Epithelial cell of proximal tubule (primary cell): ENCODE measurements at places on chromosomes 13 and 19. TPM values are rescaled to one million over a fixed set of nuclear protein-coding genes. Genes with fewer than 3 reads are reported as not detected.
A peak's percentile ranks its signal among the peaks of the same experiment; 100 is the strongest.

DNA sequence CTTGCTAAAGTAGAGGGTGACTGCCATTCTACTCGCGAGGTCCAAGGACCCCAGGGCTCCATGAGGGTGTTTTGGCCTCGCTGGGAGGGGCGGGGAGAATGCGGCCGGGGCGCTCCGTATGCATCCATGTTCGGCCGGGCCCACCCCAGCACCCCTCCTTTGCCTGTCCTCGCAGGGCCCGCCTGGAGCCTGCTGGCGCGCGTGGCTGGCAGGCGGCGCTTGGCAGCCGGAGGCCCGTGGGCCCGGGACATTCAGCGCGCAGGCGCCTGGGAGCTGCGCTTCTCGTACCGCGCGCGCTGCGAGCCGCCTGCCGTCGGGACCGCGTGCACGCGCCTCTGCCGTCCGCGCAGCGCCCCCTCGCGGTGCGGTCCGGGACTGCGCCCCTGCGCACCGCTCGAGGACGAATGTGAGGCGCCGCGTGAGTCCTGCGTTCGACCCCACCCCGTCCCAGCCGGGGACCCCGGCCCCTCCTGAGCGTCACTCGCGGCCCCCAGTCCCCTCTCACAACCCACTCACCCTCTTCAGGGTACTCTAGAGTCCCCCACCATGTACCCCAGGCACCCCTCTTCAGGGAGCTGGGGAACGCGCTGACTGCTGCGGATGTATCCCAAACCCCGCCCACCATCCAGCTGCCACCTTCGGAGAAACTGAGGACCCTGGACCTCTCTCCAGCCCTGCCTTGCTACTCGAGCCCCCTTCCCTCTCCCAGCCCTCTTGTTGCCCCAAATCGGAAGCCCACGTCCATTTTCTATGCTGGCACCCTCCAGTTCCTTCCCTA lies 4.1 kb downstream of the DLL3 start:
- DNase-seq, result no peak

DNA sequence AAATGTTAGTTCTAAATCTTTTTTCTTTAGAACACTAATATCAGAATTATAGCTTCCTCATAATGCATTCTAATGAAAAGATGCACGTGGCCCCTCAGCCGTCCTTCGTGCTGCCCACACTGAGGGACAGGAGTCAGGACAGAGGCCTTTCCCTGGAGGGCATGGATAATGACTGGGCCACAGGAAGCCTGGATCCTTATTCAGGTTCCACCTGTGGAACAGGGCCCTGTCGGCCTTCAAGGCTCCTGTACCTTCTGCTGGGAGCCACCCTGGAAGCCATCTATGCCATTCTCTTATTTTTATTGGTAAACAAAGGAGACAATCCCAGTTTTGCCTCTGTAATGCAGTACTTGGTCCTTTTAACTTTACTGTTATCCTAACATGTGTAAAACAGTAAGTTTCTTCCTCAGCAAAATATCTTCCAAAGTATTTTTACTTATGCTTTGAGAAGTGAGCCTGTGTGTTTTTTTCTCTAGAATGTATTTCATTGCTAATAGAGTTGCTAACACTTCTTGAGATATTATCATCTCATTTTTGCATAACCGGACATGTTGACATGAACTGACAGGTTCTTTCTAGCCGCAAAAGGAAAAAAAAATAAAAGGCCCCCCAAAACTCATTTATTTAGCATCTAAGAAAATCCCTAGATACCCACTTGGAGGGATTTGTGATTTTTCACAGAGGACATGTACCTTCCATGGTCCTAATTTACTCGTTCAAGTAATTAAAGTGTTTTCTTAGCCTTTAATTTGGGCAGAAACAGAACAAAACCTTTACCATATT lies 6.0 kb downstream of the GPR183 start:
- no peak for DNase-seq

GRCh38 chr13:62997038-62997599 lies 1581.5 kb upstream of the PCDH20 start:
- no peak for DNase-seq

DNA sequence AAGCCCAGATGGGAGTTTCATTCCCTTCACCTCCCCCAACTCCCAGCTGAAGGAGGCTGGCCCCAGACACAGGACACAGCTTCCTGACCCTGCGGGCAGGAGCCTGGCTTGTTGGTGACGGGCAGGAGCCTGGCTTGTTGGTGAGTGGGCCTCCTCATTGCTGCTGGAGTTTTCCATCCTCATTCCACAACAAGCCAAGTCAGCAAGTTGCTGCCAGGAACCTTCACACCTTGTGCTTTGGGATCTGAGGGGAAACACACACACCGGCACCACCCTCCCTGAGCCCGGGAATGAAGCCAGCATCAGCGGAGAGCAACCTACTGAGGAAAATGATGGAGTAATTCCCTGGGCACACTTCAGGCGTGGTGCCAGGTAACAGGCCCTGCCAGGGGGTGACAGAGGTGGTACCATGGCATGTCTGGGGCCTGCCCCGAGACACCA lies 74.9 kb downstream of the ALOX5AP start:
- no peak for DNase-seq

- DNase-seq, result no peak
Observed at GRCh38 chr13:75761369-75761768, 125.2 kb downstream of the LMO7 start.

GRCh38 chr13:45540864-45541263 lies 74.7 kb downstream of the ERICH6B start:
- no peak for DNase-seq

DNA sequence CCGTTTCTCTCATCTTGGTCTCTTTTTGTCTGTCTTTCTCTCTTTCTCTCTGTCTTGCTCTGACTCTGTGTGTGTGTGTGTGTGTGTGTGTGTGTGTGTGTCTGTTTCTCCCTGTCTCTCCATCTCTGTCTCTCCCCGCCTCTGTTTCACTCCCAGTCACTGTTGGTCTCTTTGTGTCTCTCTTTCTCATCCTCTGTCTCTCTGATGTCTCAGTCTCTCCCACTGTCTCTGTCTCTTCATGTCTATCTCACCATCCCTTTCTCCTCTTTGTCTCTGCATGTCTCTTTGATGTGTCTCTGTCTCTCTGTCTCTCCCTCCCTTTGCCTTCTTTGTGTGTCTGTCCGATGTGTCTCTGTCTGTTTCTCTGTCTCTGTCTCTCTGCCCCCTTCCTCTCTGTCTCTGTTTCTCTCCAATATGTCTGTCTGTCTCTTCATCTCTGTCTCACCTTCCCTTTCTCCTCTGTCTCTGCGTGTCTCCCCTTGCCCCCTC lies 2.5 kb downstream of the NFIC start:
- no peak for DNase-seq

DNA sequence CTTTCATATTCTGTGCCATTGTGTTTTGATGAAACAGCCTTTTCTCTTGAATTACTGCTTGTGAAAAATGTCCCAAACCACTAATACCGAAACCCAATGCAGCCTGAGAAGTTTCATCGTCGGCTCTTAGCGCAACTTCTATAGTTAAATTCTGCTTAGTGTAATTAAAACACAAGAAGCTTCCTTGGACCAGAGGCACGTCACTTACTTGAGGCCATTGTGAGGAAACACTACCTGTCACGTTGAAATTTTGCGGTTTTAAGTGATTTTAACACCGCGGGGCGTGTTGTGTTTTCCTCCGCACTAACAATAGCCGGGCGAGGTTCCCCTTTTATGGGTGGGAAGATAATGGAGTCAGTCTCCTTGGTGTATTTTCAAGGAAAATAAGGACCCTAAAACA lies 70.9 kb downstream of the GGACT start:
- DNase-seq, result no peak

DNA sequence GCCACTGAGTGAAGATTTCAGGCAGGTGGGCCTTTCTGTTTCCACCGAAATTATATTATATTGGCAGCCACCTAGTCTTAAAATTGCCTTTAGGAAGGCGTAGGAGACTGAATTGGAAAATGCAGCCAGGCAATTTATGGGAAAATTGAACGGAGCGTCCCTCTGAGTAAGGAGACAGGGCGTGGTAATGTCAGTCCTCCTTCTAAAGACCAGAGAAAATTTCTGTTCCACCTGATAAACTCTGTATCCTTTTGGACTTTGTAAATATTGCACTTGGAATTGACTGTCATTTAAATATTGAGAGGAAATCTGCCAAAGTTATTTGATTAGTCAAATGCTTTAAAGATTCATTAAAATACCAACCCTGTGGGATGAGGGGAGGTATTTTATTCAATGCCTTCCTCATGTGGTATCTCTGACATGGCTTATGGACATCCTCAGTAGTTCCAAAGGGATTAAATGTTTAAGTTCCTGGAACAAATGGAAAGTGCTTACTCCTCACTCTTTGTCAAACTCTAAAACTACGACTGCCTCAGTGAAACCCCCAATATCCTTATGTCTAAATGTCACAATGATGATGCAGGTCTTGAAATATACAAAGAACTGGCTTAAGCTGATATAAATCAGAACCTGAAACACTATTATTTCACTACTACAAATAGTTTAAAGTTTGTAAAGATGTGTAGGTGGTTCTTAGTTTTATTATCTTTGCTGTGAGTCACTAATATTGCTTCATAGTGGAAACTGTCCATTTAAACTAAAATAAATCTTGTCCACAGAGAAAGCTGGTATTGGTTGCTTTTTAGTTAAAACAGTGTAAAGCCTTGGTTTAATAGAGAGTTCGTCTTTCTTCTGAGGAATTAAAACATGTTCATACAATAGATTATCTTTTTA lies 203.2 kb downstream of the FGF14 start:
- DNase-seq, result no peak

DNA sequence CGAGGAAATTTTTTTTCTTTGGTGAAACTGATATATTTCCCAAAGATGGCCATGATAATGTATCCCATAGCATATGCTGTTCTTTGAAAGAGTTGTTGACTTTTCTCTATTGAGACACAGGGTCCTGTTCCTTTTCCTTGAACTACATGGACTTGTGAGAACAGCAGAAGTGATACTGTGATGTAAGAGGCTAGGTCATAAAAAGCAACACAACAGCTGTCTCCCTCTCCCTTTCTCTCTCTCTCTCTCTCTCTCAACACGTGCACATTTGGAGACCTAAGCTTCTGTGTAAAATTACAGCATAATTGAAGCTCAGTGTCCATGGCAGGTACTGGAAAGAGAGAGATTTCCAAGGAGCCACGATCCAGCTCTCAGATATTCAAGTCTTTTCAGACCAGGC lies 1712.4 kb downstream of the EFNB2 start:
- no peak for DNase-seq

DNA sequence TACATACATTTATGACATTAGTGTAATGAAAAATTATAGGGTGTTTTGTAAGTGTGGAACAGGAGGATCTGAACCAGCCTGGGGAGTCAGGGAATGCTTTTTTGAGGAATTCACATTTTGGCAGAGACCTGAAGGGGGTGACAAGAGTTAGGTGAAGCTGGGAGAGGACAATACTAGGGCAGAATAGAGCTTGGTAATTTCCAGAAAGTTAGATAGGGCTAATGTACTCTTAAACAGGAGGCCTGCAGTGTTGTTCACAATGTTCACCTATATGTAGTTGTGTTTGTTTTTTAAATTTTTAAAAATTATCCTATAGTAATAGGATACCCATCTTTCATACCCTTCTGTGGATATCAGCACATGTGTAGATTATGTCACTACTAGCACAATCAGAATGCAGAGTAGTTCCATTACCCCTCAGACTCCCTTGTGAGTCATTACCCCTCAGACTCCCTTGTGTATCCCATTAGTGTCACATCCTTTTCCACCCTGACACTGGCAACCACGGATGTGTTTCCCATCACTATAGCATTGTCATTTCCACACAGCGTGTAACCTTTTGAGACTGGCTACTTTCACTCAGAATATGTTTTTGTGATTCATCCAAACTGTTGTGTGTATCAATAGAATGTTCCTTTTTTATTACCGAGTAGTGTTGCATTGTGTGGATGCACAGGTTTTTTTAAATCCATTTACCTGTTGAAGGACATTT lies 43.1 kb downstream of the PCCA start:
- DNase-seq, result peak; percentile 81

- DNase-seq, result no peak
Observed at GRCh38 chr19:37987356-37988332, 80.6 kb downstream of the SIPA1L3 start.

- no peak for DNase-seq
Observed at GRCh38 chr19:3145909-3146676, 10.3 kb downstream of the GNA15 start.

GRCh38 chr19:765179-765738 lies 14.3 kb downstream of the MISP start:
- no peak for DNase-seq

DNA sequence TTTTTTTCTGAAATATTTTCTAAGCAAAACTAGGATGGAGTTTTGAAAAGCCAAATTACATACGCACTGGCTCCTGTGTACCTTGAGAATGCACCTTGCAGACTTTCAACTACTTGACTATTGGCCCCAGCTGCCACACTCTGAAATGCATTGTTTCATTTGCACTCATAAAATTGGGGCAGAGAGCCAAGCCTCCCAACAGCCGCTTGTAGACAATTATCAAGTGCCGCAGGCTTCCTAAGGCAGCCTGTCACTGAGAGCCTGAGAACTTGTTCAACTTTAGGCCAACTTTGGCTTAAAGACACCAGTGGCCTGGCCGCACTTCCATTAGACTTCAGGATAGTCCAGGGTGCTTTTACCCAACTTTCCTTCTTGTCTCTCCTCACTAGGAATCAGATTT lies 115.7 kb upstream of the STARD13 start:
- no peak for DNase-seq

- DNase-seq, result no peak
Observed at GRCh38 chr19:10701955-10702525, 801 bp downstream of the QTRT1 start.

- no peak for DNase-seq
Observed at GRCh38 chr19:7863157-7863970, 10.8 kb downstream of the PRR36 start.

GRCh38 chr13:110978390-110978789 lies 63.5 kb upstream of the ANKRD10 start:
- no peak for DNase-seq

- DNase-seq, result no peak
Observed at GRCh38 chr19:18292462-18292809, 11.0 kb upstream of the JUND start.

GRCh38 chr19:39347332-39348164 lies 5.3 kb downstream of the SAMD4B start:
- DNase-seq, result no peak

DNA sequence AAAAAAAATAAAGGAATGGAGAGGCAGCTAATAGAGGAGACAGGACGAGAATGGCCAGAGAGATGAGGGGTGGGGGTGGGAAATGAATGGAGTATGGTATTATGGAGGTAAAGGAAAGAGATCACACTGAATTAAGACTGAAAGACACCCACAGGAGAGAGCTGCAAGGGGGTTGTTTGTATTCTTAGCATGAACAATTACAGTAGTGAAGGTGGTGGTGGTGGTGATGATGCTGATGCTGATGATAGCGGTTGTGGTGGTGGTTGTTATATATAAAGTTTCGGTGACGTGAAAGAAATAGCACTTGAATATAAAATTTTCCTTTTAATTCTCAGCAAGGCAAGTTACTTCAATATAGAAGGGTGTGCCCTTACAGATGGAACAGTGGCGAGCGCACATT lies 2.8 kb upstream of the ADGRE3 start:
- DNase-seq, result no peak

GRCh38 chr13:30734439-30734838 lies 904 bp upstream of the ALOX5AP start:
- DNase-seq, result peak; percentile 76

- DNase-seq, result no peak
Observed at GRCh38 chr19:54186934-54187381, 2.4 kb downstream of the MBOAT7 start.

The MYO16 gene
- total RNA-seq, result 0.29 and 1.2 TPM in 2 replicates

The BCAM gene
- 7.7 and 27.7 TPM in 2 replicates for total RNA-seq

The COG6 gene
- total RNA-seq, result 14.7 and 17.7 TPM in 2 replicates

The VSTM2B gene
- not detected in 2 replicates for total RNA-seq

The RPL18A gene
- 1,780 and 2,411 TPM in 2 replicates for total RNA-seq

The ZNF835 gene
- 2.4 and 4.6 TPM in 2 replicates for total RNA-seq

The SULT2A1 gene
- total RNA-seq, result not detected in 2 replicates

The DKKL1 gene
- 1.3 TPM in 1 of 2 replicates, not detected in the other for total RNA-seq

The SRRM5 gene
- total RNA-seq, result 0.12 TPM in 1 of 2 replicates, not detected in the other

The EPN1 gene
- total RNA-seq, result 102 and 151 TPM in 2 replicates
